ENCODE measurements at places on chromosomes 12 and 14. TPM values are rescaled to one million over a fixed set of nuclear protein-coding genes. Genes with fewer than 3 reads are reported as not detected.

- no peak for DNase-seq
These were observed 106.0 kb downstream of the RPS29 start for GRCh38 chr14:49480053-49480760.

DNA sequence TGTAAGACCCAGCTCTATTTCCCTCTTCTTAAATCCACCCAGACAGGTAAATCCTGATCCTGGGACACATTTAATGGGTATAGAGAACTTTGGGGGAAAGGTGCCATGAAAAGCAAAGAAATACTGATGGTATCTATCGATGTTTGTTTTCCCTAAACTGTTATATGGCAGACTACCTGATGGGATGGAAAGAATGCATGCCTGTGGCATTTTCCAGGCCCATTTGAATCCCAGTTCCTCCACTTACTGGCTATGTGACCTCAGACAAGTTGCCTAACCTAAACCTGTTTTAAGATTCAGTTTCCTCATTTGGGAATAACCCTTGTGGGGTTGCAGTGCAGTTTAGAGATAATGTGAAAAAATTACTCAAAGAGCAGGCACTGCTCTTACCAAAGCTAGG is 404.5 kb downstream of the FUT8 start:
- no peak for DNase-seq

GRCh38 chr14:68677901-68678300 is 115.0 kb downstream of the ZFP36L1 start:
- no peak for DNase-seq

CLEC2A gene
- not detected for polyA plus RNA-seq

CEBPE gene
- polyA plus RNA-seq: 0.16 TPM

OR4K14 gene
- polyA plus RNA-seq: not detected
